ENCODE measurements at places on chromosomes 12 and 14.

DNA sequence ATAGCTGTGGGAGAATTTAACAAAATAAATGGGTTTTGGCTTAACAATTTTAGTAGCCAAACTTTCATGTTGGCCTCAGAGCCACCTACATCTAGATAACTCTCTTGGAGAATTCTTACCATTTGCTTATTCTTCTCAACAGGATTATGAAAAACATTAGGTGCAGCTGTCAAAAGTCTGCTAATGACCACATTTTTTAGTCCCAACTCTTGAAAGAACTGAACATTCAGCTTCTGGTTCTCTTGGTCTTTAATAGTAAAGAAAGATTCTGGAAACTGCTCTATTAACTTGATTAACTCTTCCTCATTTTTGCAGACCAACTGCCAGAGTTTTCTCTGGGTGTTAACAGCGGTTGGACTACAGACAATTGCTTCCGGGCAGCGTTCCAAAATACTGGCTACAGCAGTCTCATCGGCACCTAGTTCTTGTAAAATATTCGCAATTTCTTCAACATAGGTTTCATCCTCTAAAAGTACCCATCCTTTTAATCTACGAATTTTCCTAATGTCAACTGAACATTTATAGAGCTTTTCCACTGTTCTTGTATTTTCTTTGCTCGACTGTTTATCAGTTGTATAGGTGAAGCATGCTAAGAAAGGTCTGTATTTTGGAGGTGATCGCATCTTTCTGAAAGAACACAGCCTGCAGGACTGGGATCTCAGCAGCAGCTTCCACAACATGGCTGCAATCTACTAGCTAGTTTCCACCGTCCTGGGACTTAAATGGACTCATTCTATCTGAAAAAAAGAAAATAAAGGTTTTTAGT, 8.7 kb downstream of the MTERF2 start:
- H3K27ac ChIP-seq, result no peak overlapping the region
- no peak for DNase-seq
- H3K27me3 ChIP-seq, result no peaks in the 10 kb centered on the region
- no peaks in the 10 kb centered on the region for H3K36me3 ChIP-seq
- H3K4me3 ChIP-seq, result no peak overlapping the region

DNA sequence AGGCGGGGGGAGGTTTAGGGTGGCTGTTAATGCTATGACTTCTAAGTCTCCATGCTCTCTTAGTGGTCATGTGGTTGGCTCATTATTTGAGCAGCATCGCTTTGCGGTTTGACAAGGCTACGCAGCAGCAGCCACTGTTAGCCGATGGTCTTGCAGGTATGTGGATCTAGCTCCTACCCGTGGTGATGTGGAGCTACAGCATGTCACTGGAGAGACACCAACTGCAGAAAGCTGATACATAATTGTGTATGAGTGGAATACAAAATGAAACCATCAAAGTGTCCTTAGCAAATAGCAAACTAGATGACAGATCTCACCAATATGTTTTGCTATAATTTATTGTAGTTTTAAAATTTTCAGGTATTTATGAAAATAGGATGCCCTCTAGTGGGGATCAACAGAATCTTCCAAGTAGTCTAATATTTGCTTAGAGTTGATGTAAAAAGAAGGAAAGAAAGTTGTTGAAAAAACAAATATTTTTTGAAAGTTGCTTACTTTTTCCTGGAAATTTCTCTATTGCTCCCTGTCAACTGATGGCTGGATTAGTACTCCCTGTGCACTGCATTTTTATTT, 94.9 kb downstream of the NAV3 start:
- H3K36me3 ChIP-seq, result no peaks in the 10 kb centered on the region
- no peak overlapping the region for H3K4me3 ChIP-seq
- peak; percentile 89 for DNase-seq
- H3K27me3 ChIP-seq, result no peaks in the 10 kb centered on the region
- H3K4me1 ChIP-seq, result no peaks in the 10 kb centered on the region

DNA sequence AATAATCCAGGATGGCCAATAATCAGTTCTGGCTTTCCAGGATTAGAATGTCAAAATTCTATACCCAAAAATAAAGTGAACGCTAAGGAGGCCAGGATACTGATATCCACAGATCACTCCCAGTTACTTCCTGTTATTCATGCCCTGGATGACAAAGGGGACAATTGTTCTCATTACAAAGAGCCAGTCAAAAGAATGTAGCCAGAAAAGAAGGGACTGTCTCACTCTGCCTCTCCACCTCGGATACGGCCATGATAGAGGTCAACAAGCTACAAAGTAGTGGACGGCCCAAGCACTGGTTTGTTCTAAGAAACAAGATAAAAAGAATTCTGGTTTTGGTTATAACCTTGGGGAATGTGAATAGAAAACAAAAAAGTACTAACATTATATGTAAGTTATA, 116.1 kb upstream of the ATF7IP start:
- H3K4me1 ChIP-seq, result no peaks in the 10 kb centered on the region
- no peak overlapping the region for H3K27ac ChIP-seq
- no peaks in the 10 kb centered on the region for H3K27me3 ChIP-seq
- no peaks in the 10 kb centered on the region for H3K36me3 ChIP-seq
- no peak for DNase-seq

- peaks cover 21% of the 10 kb centered on the region for H3K4me1 ChIP-seq
- no peak overlapping the region for H3K27ac ChIP-seq
- H3K27me3 ChIP-seq, result no peaks in the 10 kb centered on the region
- no peak overlapping the region for H3K4me3 ChIP-seq
- no peak for DNase-seq
Measured at GRCh38 chr12:49825971-49826421, 2.2 kb downstream of the NCKAP5L start.

DNA sequence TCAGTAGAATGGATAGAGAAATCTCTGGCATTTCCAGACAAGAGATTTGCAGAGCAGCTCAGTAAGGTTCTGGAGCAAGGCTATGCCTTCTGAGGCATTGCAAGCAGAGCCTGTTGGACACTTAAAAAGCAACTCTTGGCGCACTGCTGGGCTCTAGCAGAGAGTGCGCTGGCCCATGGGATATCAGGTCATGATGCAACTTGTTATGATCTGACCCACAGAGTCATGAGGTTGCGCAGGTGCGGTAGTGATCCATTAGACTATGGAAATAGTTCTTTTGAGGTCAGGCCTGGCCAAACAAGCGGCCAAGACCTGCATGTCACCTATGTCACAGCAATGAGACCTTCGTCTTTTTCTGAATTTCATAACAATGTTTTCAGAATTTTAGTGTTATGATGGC, 168.6 kb downstream of the TMTC3 start:
- no peak for DNase-seq
- H3K4me1 ChIP-seq, result no peaks in the 10 kb centered on the region
- no peaks in the 10 kb centered on the region for H3K27me3 ChIP-seq
- H3K4me3 ChIP-seq, result no peak overlapping the region

DNA sequence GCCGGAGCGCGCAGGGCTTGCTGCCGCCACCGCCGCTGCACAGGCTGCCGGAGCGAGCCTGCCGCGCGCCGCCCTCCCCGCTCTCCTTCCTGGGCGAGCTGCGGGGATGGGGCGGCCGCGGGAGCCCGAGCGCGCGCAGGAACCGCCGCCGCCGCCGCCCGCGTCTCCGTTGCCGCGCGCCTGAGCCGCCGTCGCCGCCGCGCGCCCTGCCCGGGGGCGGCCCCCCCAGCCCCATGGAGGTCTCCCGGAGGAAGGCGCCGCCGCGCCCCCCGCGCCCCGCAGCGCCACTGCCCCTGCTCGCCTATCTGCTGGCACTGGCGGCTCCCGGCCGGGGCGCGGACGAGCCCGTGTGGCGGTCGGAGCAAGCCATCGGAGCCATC, 352 bp downstream of the PLXNC1 start:
- H3K27ac ChIP-seq, result no peak overlapping the region
- H3K36me3 ChIP-seq, result no peaks in the 10 kb centered on the region
- peaks cover 34% of the 10 kb centered on the region for H3K27me3 ChIP-seq
- H3K4me3 ChIP-seq, result peak overlapping the region; percentile 42

- H3K27me3 ChIP-seq, result no peaks in the 10 kb centered on the region
- no peaks in the 10 kb centered on the region for H3K4me1 ChIP-seq
- H3K36me3 ChIP-seq, result no peaks in the 10 kb centered on the region
- H3K27ac ChIP-seq, result no peak overlapping the region
- DNase-seq, result no peak
- no peak overlapping the region for H3K4me3 ChIP-seq
Measured at GRCh38 chr12:96549341-96549740, 60.0 kb downstream of the CFAP54 start.
